ENCODE measurements at places on chromosomes 1 and 21. TPM values are rescaled to one million over a fixed set of nuclear protein-coding genes. Genes with fewer than 3 reads are reported as not detected.

- H3K27ac ChIP-seq, result no peak overlapping the region
- DNase-seq, result no peak
Observed at GRCh38 chr1:33379631-33380354, 51.1 kb downstream of the PHC2 start.

DNA sequence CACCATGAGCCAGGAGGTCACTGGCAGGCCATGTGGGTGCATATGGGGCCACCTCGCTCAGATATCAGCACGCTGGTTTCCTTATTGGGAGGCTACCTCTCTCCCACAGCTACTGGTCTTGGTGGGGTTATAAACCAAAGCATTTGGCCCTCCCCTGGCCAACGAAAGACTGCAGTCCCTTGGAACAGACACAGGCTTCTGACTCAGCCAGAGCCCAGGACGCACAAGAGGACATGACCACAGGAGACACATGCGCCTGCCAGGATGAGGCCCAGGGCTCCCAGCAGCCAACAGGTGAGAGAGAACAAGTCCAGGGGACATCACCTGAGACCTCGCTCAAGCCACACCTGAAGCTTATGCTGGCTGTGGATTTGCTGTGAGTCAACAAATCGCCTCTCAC lies 13.8 kb downstream of the NPHP4 start:
- H3K4me3 ChIP-seq, result no peak overlapping the region
- DNase-seq, result no peak
- no peak overlapping the region for H3K27ac ChIP-seq
- H3K36me3 ChIP-seq, result no peaks in the 10 kb centered on the region
- no peaks in the 10 kb centered on the region for H3K27me3 ChIP-seq

- H3K27me3 ChIP-seq, result no peaks in the 10 kb centered on the region
- no peak overlapping the region for H3K27ac ChIP-seq
Observed at GRCh38 chr1:100360790-100361510, 8.6 kb downstream of the CDC14A start.

DNA sequence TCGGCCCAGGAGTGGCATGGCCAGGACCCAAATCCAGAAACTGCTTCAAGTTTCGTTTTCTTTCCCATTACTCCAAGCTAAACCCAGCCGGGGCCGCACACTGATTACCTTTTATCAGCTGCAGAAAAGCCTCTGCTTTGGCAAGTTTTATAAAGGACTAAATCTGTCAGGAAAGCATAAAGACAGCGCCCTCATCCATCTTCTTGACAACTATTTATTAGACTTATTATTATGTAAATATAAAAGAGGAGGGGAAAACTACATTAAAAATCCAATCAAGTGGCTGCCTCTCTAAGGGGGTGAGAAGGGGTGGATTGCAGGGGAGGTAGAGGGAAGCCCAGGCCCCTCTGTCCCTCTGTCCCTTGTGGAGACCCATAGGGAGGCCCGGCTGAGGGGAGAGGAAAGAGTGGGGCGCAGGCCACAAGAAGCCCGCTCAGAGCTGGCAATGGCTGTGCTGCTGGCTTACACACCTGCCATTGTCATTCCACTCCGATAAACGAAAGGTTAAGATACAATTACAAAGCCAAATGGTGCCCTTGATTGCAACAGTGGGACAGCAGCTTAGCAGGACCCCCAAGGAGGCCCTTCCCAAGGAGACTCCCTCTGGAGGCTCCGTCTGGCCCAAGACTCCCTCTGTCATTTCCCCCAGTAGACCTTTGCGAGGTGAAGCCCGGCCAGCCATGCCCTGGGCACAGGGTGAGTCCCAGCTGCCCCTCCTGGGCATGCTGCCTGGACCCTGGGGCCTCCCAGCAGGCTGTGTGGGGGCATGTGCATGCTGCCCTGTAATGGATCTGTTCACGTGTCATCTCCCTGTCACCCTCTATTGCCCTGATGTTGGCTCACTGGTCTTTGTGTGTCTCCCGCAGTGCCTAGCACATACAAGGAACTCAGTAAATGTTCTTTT lies 45.4 kb downstream of the KCND3 start:
- no peaks in the 10 kb centered on the region for H3K36me3 ChIP-seq
- H3K27ac ChIP-seq, result no peak overlapping the region
- no peak overlapping the region for H3K4me3 ChIP-seq

Gene GPA33
- total RNA-seq, result not detected

Gene DPT
- 20.8 TPM for total RNA-seq

GRCh38 chr1:53141487-53142055 lies 867 bp downstream of the SLC1A7 start:
- H3K4me3 ChIP-seq, result no peak overlapping the region
- H3K27ac ChIP-seq, result no peak overlapping the region
- no peaks in the 10 kb centered on the region for H3K4me1 ChIP-seq
- DNase-seq, result no peak

GRCh38 chr1:64471218-64472039 lies 1.5 kb downstream of the CACHD1 start:
- peak overlapping the region; percentile 80 for H3K27ac ChIP-seq
- peak overlapping the region; percentile 55 for H3K4me3 ChIP-seq
- H3K4me1 ChIP-seq, result peaks cover 38% of the 10 kb centered on the region
- DNase-seq, result peak; percentile 70

DNA sequence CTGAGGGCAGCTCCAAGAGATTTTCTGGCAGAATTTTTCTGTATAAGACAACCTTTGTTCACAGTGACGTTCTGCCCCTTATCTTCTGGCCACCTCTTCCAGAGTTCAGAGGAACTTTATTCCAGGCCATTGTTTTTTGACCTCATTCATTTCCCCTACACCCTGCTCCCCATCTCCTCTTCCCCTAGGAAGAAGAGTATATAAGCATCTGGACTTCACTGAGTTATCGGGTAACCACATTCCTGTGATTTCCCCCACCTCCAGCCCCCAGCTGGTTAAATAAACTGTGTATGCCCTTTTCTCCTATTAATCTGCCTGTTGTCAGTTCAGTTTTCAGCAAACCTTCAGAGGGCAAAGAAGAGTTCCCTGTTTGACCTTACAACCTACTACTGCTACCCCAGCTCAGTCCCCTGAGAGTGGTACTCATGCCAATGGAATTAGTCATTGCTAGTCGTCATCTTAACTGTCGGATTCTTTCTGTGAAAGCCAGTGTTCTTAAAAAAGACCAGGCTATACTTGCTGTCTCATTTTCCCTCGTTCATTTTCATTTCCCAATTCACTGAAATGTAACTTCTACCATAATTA lies 14.3 kb upstream of the ALG14 start:
- DNase-seq, result peak; percentile 70
- H3K27me3 ChIP-seq, result no peaks in the 10 kb centered on the region
- peak overlapping the region; percentile 52 for H3K27ac ChIP-seq
- H3K4me1 ChIP-seq, result peaks cover 13% of the 10 kb centered on the region
- no peaks in the 10 kb centered on the region for H3K36me3 ChIP-seq

DNA sequence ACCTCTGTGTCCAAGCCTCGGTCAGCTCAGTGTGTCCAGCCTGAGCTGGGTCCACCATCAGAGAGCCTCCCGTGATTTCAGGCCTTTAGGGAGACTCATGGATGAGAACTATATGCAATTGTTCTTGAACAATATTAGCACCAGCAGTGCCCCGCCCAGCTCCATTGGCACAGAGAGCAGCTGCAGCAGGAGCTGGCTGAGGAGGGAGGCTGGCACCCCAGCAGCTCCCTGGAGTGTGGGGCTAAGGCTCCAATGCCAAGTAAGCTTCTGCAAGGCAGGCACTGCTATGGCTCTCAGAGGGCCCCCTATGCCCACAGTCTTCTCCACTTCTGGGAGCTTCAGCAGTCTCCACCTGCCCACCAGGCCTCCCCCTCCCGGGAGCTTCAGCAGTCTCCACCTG lies 593.3 kb downstream of the MATN1 start:
- no peak overlapping the region for H3K4me3 ChIP-seq
- no peak overlapping the region for H3K27ac ChIP-seq
- no peak for DNase-seq
- no peaks in the 10 kb centered on the region for H3K36me3 ChIP-seq
- H3K27me3 ChIP-seq, result no peaks in the 10 kb centered on the region

Gene AVPR1B
- not detected for total RNA-seq

- no peaks in the 10 kb centered on the region for H3K4me1 ChIP-seq
- no peak for DNase-seq
- peaks cover 6% of the 10 kb centered on the region for H3K27me3 ChIP-seq
- H3K36me3 ChIP-seq, result no peaks in the 10 kb centered on the region
- no peak overlapping the region for H3K27ac ChIP-seq
Observed at GRCh38 chr1:40363721-40364120, 9.8 kb upstream of the SMAP2 start.

GRCh38 chr1:165696625-165697100 lies 1.7 kb downstream of the ALDH9A1 start:
- H3K27me3 ChIP-seq, result no peaks in the 10 kb centered on the region
- H3K4me1 ChIP-seq, result peaks cover 34% of the 10 kb centered on the region
- H3K27ac ChIP-seq, result peak overlapping the region; percentile 95
- H3K36me3 ChIP-seq, result no peaks in the 10 kb centered on the region
- H3K4me3 ChIP-seq, result peak overlapping the region; percentile 65
- peak; percentile 47 for DNase-seq
